ENCODE measurements at places on chromosomes 12 and 14.
A peak's percentile ranks its signal among the peaks of the same experiment; 100 is the strongest.

DNA sequence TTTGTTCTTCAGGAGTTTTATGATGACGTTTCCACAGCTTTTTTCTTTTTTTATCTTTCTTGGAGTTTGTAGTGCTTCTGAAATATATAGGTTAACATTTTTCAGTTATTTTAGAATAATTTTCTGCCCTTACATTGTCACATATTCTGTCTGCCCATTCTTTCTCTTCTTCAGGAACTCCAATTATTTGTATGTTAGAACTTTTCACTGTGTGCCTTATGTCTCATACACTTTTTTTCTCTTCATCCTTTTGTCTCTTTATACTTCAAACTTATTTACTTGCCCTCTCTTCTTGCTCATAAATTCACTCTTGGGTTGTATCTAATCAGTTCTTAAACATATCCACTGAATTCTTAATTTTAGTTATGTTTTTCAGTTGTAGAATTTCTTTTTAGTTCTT, 105.3 kb downstream of the ARID2 start:
- no peak for DNase-seq

DNA sequence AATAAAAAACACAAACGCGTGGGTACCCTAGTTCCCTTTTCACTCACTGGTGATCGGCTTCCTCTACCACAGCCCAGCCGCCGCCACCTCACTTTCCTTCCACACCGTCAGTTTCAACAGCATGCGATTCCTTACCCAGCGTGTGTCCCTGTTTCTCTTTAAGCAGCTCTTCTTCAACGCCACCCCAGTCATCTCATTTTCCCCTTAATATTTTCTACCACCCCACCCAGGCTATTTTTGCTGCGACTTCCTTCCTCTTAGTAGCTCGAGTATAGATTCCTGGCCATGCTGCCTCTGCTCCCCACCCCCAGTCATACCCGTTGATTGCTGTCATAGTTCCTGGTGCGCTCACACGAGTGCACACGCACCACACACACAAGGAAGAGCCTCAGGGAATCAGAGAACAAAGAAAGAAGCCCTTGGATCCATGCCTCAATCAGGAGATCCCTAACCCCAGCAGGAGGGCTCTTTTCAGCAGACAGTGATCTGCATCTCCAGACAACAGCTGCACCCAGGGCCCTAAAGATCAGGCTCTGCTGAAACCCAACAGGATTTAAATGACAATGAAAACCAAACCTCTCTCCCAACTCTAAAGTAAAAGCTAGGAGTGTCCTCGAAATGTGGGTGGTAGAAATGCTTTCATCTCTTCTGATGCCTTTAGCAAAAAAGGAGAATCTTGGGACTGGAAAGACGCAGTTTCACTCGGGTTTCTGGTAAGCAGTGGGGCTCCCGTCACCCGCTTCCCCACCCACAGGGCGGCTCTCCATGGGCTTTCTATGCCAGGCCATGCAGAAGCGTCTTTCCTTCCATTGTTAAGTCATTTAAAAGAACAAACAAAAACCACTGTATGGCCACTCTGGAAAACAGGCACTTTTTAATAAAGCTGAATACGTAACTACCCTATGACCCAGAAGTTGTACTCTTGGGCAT, 23.8 kb downstream of the VPS37B start:
- DNase-seq: peak; percentile 54

- DNase-seq: no peak
These were observed 78.1 kb upstream of the PTHLH start for GRCh38 chr12:28050606-28051005.

- DNase-seq: no peak
These were observed 9.5 kb upstream of the EEA1 start for GRCh38 chr12:92938638-92939037.

GRCh38 chr12:1204581-1205121, 213.6 kb downstream of the ERC1 start:
- DNase-seq: no peak

GRCh38 chr12:66446276-66446675, 144.0 kb downstream of the HELB start:
- no peak for DNase-seq

GRCh38 chr14:76870166-76870565, 44.0 kb downstream of the LRRC74A start:
- DNase-seq: no peak

DNA sequence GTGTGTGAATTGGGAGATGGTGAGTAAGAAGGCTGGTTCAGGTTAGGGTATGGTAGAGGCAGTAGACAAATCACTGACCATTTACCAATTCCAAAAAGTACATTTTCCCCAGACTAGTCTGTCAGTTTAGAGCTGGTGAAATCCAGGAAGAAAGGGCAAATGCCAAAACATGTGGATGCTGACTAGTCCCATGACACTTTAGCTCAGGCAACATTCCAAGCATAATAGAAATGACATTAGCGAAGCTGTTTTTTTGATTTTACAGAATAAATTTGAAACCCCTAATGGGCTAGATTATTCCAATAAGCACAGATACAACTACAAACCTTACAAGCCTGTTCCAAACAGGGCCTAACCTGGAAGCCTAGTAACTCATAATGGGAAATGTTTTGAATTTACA, 884.2 kb downstream of the FLRT2 start:
- no peak for DNase-seq

DNA sequence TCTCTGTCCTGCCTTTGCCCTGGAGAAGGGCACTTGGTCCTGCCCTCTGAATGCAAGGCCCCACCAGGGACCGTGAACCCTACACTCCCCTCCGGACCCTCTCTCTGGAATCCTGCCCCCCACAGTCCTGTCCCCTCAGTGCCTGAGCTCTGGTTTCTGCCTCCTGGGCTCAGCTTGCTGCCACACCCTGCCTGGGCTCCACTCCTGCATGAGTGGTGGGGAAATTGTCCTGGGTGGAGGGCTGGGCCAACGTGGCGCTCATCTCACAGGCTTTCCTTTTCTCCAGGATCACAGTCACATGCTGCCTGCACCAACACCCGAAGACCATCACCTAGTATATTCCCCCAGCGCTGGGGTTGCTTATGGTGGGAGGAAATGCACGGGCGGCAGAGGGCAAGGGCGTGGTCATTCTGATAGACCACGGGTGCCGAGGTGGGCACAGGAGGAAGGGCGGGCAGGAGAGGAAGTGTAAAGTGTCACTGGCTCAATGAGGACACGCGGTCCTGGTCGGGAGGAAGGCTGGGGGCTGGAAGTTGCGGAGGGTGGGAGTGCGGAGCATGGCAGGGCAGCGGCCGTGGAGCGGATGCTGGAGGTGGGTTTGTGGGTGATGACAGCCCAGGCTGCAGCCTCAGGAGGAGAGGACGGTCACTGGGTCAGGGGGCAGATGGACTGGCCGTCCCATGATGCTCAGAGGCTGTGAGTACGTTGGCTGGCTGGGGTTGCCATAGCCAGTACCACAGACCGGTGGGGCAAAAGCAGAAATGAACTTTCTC, 99.5 kb downstream of the KIF26A start:
- no peak for DNase-seq

DNA sequence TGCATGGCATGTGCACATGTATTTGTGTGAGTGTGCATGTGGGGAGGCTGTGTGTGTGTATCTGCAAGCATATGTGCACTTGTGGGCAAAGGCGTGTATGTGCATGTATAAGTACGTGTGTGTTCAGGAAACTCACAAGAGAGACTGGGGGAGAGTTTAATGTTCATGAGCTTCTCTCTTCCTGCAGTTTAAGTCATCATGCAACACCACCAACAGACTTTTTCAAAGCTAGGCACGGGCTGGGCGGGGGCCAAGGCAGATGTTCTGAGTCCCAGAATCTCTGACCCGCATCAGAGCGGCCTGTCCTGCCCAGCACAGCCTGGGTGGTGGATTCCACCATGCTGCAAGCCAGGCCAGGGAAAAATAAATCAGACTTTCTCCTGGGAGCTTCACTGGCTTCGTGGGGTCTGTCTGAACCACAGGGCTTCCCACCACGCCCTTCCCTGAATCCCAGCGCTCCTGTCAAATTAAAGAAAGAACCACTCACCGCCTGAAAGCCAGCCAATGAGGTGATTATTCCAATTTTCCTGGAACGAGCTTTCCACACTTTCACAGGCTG, 75.7 kb downstream of the PITPNM2 start:
- DNase-seq: no peak

- DNase-seq: no peak
These were observed 103.7 kb downstream of the ERGIC2 start for GRCh38 chr12:29277231-29277630.

DNA sequence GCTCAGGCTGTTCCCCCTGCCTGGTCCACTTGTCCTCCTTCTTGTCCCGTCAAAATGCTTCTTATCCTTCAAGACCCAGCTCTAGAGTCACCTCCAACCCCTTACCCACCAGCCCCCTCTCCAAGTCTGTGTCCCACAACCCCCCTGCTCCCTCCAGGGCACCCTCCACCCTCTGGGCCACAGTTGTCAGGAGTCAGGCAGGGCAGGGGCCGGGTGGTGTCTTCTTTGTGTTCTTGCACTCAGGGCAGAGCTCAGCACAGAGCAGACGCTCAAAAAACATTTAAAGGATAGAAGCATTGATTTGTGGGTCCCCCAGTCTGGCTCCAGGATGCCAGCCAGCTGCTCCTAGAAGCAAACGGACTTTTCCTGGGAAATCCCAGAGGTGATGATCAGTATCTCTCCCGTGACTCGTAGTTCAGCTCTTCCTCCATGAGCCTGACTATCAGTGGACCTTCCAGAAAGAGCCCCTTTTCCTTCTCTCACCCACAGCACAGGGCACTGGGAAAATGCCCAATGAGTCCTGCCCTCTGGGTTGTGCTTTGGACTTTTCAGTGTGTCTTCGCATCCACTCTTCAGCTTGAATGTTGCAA, 17.2 kb upstream of the BDKRB1 start:
- no peak for DNase-seq

- DNase-seq: peak; percentile 87
These were observed at the start of gene IFT43 for GRCh38 chr14:75985618-75986438. Gene IFT43, plus strand, starts transcription at chr14:75985763. Its CDS starts 24 bp downstream, at chr14:75985787.

DNA sequence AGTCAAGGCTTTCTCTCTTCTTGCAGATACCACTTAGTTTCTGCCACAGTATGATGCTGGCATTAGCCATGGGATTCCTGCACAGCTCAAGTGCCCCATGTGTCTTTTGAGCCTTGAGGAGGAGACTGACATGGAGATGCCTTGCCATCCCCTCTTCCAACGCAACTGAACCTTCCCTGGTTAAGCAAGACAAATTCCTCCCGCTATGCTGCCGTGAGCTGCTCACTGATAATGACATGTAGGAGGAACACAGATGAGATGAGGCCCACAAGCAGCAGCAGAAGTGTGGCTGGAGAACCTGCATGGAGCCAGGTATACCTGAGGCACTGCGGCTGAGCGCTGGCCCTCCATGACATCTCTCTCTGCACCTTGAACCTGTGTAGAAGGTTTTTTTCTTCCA, 15.4 kb upstream of the PPP1R1A start:
- no peak for DNase-seq

DNA sequence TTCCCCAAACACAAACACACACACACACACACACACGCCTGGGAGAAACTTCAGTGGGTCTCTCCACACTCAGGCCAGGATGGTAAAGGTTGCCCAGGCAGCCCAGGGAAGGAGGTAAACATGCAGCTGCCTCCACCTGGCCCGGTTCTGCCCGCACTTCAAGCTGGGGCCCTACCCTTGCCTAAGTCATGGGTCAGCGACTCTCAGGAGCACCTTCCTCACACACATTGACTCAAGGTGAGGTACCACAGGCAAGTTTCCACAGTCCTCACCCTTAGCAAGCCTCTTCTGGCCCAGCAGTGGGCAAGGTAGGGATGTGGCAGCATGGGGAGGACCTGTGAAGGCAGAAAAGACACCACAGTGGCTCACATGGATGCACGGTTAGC, 14.1 kb upstream of the FAIM2 start:
- DNase-seq: no peak

- DNase-seq: no peak
These were observed 31.5 kb downstream of the ERO1A start for GRCh38 chr14:52663850-52664249.

GRCh38 chr14:32345311-32345791, 16.3 kb downstream of the AKAP6 start:
- no peak for DNase-seq

DNA sequence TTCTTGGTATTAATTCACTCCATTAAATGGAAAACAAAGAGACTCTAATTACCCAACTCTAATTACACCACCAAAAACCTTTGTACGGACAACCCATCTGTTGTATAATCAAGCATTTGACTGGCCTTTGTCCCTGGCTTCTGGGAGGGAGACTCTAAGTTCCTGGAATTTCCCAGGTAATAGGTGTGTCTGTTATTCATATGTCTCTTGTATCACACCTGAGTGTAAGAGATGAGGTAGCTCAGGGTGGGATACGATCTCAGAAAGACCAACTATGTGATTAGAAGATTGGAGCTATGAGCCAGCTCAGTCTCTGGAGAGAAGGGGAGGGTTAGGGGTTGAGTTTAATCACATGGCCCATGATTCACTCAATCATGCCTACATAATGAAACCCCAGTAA, 94.7 kb upstream of the PLXNC1 start:
- no peak for DNase-seq

DNA sequence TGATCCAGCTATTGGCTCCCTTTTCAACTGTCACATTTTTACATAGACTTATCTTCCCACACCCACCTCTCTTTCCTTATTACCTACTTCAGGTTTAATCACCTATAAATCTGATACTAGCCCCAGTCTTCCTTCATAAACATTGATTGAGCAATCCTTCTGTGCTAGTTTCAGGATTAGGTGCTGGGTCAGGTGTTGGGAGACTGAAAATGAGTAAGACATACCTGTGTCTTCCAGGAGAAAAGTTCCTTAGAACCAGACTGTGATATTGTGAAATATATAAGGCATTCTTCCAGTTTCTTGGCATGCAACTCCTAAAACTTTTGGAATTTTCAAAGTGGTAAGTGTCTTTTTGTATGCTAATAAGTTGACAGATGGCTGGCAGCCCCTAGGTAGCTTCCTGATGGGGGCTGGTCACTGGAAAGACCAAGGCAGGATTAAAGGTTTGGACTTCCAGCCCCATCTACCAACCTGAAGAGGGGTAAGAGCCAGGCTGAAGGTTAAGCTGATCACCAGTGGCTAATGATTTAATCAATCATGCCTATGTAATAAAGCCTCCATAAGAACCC, 4.6 kb downstream of the ANO6 start:
- no peak for DNase-seq

GRCh38 chr12:4331221-4331620, 10.2 kb downstream of the TIGAR start:
- DNase-seq: no peak

- DNase-seq: no peak
These were observed 379.6 kb downstream of the CCDC91 start for GRCh38 chr12:28569698-28570411.
